ENCODE measurements at places on chromosomes 5 and 9.

DNA sequence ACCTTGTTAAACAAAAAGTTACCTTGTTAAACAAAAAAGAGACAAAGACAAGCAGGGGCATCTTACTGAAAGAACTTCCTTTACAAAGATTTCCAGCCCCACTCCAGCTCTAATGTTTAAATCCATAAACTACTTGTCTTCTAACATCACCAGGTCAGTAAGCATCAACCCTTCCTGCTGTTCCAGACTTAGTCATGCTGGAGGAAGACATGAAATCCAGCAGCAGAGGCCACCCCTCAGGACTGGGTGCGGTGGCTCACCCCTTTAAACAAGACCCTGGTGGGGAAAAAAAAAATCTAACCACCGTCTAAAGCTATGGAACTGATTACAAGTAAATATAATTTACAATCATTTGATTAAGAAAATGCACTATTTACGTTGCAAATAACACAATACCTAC lies 9.1 kb downstream of the PDCL start:
- DNase-seq, result no peak

- no peak for DNase-seq
Observed at GRCh38 chr5:98050583-98050982, 722.9 kb upstream of the RGMB start.

- DNase-seq, result no peak
Observed at GRCh38 chr9:123544007-123544827, 188.2 kb downstream of the CRB2 start.

DNA sequence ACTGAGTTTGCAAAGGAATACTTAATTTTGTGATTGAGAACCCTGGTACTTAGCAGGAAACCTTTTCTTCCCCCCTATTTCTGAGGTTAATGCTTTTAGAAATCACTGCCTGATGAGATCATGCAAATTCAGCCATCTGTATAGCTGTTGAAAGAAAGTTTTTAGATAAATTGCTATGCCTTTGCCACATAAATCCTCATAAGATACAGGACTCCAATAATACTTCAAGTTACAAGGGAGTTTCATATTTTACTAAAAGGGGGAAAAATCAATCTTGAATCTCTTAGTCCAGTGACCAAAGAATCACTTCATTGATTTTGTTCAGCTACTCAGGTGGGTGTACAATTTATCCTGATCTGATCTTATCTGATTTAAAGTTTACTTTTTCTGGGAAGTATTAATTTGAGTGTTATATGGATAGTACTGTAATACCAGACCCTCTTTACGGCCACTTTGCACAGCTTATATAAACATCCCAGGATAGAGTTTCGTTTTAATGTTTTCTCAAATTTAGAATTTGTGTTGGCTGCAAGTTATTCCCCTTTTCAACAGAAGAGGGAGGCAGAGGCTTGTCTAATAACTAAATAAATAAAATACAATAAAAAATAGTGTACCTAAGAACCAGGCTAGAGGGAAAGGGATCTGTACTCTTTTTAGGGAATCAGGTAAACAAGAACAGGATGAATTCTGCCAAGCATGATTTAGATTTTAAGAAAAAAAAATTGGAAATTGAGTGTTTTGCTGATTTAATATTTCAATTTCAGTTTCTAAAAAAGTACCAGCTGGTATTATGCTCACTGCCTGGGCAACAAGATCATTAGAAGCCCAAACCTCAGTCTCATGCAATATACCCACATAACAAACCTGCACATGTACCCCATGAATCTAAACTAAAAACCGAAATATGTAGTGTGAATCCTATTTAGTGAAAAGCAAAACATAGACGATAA lies 69.1 kb downstream of the PSAT1 start:
- no peak for DNase-seq

DNA sequence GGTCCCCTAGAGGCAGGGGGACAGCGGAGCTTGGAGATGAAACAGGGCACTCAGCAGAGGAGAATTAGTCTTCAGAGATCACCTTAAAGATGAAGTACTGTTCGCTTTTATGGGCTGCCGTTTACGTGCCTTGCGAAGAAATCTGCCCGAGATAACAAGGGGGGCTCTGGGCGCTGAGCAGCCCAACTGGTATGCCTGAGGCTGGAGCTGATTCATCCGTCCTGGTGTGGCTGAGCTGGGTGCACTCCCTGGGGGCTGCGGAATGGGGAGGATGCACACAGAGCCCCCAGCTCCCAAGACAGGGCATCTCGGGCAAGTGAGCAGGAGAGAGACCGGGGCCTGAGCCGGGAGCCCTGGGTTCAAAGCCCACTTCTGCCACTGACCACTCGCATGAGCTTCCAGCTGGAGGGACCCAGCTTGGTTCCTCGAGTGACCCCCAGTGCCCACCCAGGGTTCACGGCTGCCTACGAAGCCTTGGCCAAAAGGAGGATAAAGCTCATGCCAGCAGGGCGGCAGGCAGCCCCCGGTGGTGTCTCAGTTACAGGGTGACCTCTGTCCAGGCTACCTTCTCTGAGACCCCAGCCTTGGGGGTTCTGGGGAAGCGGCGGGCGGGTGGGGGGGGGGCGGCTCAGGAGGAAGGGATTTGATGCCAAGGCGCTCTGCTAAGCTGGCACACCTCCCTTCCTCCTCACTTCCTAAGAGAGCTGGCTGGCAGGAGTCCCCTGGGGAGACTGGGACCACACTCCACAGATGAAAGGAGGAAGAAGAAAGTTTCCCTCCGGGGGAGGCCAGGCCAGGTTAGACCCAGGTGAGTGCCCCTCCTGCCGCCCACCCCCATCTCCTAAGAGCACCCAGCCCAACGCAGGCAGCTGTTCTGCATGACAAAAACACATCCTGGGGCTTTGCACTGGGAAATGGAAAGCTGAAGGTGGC lies 5.7 kb downstream of the FIBCD1 start:
- no peak for DNase-seq

DNA sequence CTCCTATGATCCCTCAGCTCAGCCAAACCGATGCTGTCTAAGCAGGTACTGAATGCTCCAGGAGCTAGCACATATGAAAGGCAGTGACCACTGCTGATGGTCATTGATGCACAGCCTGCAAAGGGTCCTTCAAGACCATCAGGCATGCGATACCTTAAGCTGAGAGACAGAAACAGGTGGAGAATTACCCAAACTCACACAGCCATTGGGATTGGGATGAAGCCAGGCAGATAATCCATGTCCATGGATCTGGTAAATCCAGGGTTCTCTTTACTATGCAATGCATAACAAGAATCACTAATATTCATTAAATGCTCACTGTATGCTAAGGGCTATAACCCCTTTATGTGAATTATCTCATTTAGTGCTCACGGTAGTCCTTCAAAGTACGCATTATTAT lies 36.2 kb downstream of the RAPGEF1 start:
- no peak for DNase-seq

DNA sequence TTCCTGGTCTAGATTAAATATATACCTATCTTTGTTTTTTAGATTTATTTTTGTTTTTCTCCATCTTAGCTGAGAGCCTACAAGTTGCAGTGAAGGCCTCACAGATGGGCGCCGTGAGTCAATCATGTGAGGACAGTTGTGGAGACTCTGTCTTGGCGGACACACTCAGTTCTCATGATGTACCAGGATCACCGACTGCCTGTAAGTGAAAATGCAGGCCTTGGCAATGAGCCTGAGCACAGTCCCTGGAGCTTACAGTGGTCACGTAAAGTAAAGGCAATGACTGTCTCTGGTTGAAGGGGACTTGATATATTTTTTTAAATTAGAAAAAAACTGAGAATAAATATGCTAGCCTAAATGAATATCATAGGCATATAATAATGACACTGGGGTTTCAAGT lies 271.9 kb downstream of the ARHGEF28 start:
- no peak for DNase-seq

Measured in cortex of kidney (tissue), 1 donor.